Uterus (tissue), 4 donors: ENCODE measurements at places on chromosomes 1 and 21.

GRCh38 chr1:174940646-174941175 is 59.0 kb upstream of the CACYBP start:
- DNase-seq: no peak

GRCh38 chr1:183597656-183598347 is 7.5 kb upstream of the NCF2 start:
- DNase-seq: no peak

DNA sequence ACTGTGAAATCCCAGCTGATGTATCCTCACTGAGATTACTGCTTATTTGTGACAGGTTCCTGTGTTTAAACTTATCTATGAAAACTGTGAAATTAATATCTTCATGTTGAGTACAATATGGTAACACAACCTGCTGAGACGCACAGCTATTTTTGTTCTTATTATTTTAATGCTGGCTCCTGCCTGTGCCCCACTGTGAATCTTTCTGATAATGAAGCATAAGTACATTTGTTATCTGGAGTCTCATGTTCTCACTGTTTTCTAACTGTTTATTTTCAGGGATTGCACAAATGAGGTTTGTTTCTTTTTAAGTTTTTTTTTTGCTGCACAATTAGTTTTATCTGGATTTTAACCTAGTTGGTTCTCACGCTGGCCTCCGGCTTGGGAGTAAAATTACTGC is 39.9 kb upstream of the IFNAR2 start:
- no peak for DNase-seq

GRCh38 chr1:210129759-210130158 is 102.8 kb upstream of the SERTAD4 start:
- DNase-seq: no peak

GRCh38 chr1:66262208-66262963 is 271.6 kb upstream of the SGIP1 start:
- peak; percentile 54 for DNase-seq

GRCh38 chr1:167612587-167613385 is 17.2 kb upstream of the RCSD1 start:
- DNase-seq: no peak

- DNase-seq: no peak
These were observed 31.6 kb upstream of the C1orf146 start for GRCh38 chr1:92186081-92186480.

GRCh38 chr21:38819051-38819718 is 13.5 kb downstream of the ETS2 start:
- DNase-seq: no peak

DNA sequence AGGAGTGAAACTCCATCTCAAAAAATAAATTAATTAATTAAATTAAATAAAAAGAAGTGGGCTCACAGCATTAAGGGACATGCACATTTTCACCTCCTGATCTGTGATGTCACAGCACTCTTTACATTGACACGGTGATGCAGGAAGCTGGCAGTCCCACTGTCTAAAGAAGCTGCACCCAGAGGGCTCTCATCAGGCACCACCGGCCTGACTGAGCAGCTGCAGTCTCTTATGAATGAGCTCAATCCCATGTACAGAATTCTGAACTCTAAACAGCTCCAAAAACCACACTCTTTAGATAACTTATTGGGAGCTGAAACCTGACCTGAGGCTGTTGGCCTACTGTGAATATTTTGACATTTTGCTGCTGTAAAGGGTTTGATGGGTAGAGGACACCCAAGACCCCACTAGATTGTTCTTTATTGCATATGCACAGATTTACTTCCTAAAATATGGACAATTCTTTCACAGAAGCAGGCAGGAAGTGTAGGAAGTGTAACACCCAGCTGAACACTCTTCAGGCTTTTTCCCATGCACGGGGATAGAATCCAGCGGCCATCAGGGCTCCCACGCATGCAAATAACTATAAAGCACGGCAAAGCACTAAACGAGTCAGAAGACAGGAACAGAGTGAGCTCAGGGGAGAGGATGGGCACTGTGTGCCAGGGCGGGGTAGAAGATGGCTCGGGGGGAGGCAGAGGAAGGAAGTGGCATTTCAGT is 46.2 kb downstream of the L1TD1 start:
- DNase-seq: no peak

DNA sequence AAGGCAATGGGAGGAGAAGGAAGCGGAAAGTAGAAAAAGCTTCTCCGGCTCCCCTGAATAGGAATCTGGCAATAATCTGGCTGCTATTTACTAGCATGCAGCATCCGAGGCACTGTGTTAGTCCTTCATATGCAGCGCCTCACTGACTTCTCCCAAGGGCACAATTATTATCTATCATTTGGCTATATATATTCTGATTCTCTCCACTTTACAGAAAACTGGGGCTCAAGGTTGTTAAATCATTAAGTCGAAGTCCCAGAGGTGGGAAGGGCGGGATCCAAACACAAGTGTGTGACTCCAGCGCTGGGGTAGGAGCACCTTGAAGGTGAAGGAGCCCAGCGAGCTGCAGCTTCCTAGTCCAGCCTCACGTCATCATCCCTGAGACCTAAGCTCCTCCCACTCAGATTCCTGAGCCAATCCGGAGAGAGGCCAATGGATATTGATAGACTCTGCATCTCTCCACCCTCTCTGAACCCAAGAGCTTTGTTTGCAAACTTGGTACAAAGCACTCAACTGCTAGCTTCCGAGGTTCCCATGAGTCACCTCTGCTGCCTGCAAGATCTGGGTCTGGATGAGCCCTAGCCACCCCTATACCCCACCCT is 16.6 kb upstream of the EYA3 start:
- DNase-seq: no peak

GRCh38 chr1:226976276-226976977 is 36.3 kb downstream of the COQ8A start:
- no peak for DNase-seq

- no peak for DNase-seq
These were observed 107.7 kb upstream of the CACYBP start for GRCh38 chr1:174892016-174892415.

- DNase-seq: no peak
These were observed 4.2 kb downstream of the S100A13 start for GRCh38 chr1:153623101-153623500.

DNA sequence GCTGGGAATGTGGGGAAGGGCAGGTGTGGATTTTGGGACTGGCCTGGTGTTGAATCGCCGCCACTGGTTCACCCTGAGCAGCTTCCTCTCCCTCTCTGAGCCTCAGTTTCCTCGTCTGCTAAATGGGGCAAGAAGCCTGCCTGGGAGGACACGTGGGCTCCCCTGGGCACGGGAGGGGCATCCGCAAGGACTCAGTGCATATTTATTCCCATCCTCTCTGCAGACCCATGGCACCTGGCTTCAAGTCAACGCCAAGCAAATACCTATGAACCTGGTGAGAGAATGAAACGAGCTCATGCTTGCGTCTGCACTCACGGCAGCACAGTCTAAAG is 234.4 kb downstream of the PTPRU start:
- no peak for DNase-seq

DNA sequence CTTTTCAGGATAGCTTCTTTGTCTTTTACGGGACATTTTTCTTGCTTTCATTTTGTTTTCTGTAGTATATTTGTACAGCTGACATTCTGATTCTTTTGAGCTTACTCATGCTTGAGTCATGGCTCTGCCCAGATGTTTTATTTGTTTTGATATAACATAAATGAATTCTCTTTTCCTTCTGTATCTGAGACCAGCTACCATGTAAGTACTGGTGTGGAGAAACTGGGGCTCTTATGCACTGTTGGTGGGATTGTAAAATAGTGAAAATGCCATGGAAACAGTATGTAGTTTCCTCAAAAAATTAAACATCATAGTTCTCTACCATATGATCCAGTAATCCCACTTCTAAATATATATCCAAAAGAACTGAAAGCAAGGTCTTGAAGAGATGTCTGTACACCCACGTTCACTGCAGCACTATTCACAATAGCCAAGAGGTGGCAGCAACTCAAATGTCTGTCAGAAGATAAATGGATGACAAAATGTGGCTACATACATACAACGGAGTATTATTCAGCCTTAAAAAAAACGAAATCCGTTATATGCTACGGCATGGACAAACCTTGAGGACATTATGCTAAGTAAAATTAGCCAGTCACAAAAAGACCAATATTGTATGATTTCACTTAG is 61.4 kb downstream of the EIF2B3 start:
- no peak for DNase-seq

DNA sequence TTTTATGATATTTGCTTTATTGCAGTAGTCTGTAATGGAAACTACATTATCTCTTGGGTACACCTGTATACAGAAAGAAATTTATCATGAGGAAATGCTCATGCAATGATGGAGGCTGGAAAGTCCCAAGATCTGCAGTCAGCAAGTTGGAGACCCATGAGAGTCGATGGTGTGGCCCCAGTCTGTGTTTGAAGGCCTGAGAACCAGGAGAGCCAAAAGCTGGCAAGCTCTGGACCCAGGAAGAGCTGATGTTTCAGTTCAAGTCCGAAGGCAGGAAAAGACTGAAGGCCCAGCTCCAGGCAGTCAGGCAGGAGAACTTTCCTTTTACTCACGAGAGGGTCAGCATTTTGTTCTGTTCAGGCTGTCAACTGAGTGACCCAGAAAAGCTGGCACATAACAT is 42.2 kb downstream of the B3GALT5 start:
- DNase-seq: no peak

DNA sequence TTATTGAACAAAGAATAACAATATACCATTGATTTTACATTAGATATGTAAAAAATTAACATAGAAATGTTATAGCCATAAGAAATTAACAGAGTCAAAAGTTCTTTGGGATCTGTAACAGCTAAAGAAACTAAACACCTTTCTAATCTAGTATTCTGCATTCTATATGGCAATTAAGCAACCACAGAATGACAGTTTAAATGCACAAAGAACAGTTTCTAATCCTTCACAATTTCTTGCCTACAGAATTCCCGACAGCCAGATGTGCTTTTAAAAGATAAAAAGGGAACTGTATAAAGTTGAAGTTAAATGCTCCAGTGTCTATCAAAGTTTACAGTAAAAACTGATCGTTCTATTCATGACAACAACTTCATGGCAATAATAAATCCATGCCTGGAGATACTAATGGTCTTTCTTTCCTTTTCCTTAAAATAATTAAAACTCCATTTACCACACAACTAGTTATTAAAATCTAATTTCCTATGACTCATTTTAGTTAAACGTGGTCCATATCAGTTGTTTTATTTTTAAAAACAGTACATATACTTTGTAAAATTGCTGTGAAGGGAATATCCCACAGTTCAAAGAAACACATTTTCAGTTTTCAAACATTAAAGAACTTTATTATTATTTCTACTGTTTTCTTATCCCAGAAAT is 110.2 kb downstream of the EIF4G3 start:
- no peak for DNase-seq

DNA sequence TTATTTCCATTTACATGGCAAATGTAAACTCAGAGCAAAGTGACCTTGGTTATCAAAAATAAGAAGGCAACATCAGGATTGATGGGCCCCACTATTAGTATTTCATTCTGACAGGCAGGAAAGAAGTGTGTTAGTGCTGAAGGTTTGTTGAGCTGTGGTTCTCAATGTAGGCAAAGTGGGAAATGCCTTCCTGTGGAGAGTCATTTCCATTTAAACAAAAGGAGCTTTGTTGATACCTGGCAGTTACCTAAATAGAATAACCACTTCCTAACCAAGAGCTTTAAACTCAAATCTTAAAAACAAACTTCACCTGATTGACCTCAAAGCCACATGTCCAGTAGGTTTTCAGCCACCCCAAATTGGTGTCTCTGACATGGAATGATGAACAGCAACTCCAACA is 579.9 kb upstream of the BEND5 start:
- DNase-seq: no peak

DNA sequence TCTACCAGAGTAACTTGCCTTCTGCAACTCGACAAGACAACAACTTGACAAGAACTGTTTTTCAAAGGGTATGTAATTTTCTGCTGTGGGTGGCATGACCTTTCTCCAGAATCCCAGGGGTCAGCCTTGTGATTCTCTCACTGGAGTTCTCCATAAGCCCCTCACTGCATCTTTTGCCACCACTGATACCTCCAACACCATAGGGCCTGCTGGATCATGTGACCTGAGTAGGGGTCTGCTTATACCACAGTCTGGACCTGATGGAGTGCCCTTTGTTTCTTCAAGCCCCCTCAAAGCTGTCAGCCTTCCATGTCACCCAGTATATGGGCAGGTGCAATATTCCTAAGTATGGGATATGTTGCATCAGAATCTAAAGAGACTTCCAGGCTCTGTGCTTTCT is 31.6 kb upstream of the DIPK1A start:
- no peak for DNase-seq

DNA sequence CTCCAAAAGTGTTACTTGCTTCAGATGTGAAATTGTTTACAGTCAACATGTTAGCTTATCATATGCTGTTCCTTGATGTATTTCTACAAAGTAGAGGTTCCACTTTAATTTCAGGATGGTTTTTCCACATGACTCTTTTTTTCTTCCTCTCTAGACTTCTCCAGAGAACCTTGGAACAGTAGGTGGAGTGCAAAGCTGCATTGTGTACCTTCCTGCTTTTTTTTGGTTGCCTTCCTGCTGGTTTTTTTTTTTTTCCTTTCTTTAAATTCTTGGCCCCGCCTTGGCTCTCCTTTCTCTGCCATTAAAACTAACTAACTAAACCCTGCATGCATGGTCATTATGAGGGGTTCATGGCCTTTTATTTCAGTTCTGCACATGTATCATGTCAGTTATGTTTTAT is 48.2 kb upstream of the RCC1 start:
- no peak for DNase-seq

DNA sequence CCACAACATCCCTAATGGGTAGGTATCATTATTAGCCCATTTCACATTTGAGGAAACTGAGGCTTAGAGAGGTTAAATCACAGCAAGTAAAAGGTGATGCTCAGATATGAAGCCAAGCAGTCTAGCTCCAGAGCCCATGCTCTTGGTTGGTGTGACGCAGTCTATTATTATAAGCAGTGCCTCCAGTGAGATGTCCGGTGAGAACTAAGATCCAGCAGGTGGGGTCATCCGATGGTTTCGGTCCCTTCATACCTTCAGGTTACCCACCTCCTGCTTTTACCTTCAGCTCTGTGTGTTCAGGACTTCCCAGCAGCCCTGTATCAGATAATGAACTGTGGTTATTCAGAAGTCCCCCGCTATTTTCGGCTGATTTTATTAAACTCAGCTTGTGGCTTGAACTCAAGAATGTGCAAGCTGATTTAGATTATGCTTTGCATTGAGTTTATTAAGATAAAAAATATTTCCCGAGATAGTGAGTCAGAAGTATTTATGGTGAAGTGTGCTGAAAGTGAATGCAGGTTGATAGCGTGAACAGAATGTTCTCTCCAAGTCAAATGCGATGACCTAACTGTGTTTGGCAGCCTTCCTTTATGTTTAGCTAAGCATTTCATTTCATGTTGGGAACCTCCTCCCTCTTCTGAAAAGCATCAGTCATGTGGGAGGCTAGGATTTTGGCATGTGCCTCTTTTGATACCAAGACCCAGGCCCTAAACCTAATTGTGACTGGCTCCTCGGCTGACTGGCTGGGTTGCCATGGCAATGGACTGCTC is 160.9 kb upstream of the UBE2U start:
- DNase-seq: peak; percentile 85
